Fibroblast of skin of scalp (primary cell): ENCODE measurements at places on chromosomes 6 and 20.
A peak's percentile ranks its signal among the peaks of the same experiment; 100 is the strongest.

GRCh38 chr6:43740961-43741764 is 28.8 kb upstream of the VEGFA start:
- DNase-seq: no peak

- DNase-seq: no peak
Observed at GRCh38 chr6:21754891-21755290, 161.3 kb downstream of the SOX4 start.

- DNase-seq: no peak
Observed at GRCh38 chr6:138155443-138155842, 6.3 kb upstream of the ARFGEF3 start.

DNA sequence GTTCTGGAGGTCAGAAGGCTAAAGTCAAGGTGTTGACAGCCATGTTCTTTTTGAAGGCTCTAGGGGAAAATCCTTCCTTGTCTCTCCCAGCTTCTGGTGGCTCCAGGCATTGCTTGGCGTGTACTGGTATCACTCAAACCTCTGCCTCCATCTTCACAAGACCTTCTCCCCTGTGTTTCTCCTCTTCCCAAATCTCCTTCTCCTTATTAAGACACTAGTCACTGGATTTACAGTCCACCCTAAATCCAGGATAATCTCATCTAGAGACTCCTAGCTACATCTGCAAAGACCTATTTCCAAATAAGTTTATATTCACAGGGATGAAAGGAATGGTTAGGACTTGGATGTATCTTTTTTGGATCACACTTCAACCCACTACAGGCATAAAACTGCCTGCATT is 26.0 kb upstream of the CTAGE9 start:
- DNase-seq: no peak

- DNase-seq: peak; percentile 13
Observed at GRCh38 chr6:38603966-38604365, 35.8 kb downstream of the BTBD9 start.

GRCh38 chr6:24859608-24860200 is 61.0 kb upstream of the ARMH2 start:
- no peak for DNase-seq

- DNase-seq: no peak
Observed at GRCh38 chr6:61193771-61194170, 1092.3 kb downstream of the KHDRBS2 start.

- no peak for DNase-seq
Observed at GRCh38 chr6:101799531-101799930, 406.0 kb downstream of the GRIK2 start.

- DNase-seq: no peak
Observed at GRCh38 chr20:1579488-1579887, 22.0 kb upstream of the SIRPD start.

- DNase-seq: peak; percentile 8
Observed at GRCh38 chr6:107075951-107076381, 39.3 kb downstream of the BEND3 start.

GRCh38 chr20:10978713-10979112 is 304.9 kb upstream of the JAG1 start:
- no peak for DNase-seq

- DNase-seq: peak; percentile 58
Observed at GRCh38 chr20:31691646-31692275, 30.9 kb downstream of the BCL2L1 start.

DNA sequence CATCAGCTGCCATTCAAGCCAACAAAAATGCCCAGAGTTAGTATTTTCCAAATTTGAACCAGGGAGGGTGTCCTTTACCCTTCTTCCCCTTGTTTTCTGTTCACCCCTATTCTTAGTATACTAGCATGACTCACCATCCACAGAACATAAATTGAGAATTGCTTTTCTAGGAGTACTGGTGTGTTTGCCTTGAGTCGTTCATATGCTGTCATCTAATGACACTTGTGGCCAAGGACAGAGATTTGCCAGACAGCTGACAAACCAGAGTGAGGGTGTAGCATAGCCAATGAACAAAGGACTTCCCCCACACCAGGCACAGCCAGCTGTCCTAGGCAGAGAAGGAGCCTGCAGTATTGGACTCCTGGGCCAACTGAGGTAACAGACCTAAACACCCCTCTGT is 62.2 kb downstream of the FILIP1 start:
- DNase-seq: peak; percentile 33

DNA sequence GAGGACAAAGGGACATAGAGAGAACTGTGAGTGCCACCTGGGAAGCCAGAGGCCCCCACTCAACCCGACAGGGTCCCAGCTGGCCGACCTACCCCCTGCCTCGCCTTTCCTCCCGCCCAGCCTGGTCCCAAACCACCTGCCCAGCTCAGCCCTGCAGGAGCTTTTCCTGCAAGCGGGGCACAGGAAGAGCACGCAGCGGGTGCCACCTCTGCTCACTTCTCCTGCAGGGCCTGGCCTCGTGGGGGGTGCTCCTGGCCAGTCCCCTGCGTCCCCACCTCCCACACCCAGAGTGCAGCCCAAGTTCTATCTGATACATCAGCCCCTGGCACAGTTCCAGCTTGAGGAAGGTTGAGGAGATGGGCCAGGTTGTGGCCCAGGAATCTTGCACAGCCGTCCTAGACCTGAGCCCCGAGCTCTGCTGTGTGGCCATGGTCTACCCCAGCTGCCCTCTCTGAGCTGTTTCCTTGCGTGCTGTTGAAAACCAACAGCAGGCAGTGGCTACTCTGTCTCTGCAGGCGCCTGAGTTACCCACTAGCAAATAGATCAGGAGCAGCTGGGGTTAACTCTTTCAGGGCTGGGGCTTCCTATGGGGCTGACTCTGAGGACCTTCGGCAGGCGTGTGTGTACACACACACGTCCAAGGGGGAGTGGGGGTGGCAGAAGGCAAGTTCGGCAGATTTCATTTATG is 1.7 kb downstream of the NECAB3 start:
- no peak for DNase-seq

- no peak for DNase-seq
Observed at GRCh38 chr20:54108817-54109216, 38.4 kb upstream of the BCAS1 start.

DNA sequence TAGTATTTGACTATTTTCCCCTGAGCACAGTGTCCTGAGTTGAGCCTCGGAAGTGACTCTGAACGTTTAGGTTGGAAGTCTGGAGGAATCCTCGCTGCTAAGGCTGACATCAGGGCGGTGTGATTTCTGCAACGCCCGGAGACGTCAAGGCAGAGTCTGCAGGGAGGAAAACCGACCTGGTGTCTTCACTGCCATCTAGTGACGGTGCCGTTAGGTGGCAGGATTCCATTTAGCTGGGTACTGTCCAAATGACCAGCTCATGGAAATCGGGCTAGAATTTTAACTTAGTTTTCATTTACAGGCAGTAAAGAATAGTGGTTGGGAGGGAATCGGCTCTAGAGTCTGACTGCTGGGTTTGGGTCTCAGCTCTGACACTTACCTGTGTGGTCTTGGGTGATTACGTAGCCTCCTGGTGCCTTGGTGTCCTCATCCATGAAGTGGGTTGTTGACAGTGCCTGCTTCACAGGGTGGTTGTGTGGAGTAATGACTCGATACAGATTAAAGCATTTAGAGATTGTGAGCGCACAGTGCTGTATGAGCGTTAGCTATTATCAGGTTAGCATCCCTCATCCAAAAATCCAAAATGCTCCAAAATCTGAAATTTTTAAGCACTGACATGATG is 35.0 kb downstream of the FOXF2 start:
- DNase-seq: peak; percentile 52

GRCh38 chr20:47540443-47541354 is 39.0 kb downstream of the NCOA3 start:
- DNase-seq: peak; percentile 40

DNA sequence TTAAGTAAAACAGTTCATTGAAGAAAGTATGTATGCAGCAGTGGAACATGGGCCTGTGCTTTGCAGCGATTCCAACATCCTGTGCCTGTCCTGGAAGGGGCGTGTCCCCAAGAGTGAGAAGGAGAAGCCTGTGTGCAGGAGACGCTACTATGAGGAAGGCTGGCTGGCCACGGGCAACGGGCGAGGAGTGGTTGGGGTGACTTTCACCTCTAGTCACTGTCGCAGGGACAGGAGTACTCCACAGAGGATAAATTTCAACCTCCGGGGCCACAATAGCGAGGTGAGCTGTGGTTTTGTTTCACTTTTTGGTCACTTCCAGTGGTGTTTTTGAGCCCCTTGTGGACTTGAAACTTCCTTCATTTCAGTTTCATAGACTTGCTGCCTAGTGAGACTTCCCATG is 1.7 kb downstream of the TULP4 start:
- DNase-seq: no peak

DNA sequence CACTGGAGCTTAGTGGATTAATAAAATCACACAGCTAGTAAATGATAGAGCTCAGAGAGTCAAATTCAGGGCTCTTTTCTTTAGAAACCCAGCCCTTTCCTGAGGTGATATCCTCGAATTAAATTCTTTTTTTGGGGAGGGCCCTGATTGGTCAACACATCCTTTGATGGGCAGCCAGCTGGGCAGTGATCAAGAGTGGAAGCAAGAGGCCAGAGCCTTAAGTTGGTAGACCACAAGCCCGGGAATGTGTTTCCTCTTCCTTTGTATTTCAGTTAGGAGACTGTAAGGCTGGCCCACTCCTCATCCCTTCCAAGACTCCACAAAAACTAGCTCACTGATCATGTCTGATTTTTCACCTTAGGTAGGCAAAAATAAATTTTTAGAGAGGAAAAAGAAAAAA is 640.5 kb downstream of the DHX35 start:
- no peak for DNase-seq
